Karpas-422 (cell line): ENCODE measurements at places on chromosomes 1 and 21. TPM values are rescaled to one million over a fixed set of nuclear protein-coding genes. Genes with fewer than 3 reads are reported as not detected.

The USH2A gene
- not detected in 2 replicates for total RNA-seq

The SH3D21 gene
- total RNA-seq, result 8.2 and 16.4 TPM in 2 replicates

The PAQR6 gene
- total RNA-seq, result 7.6 and 10.0 TPM in 2 replicates

DNA sequence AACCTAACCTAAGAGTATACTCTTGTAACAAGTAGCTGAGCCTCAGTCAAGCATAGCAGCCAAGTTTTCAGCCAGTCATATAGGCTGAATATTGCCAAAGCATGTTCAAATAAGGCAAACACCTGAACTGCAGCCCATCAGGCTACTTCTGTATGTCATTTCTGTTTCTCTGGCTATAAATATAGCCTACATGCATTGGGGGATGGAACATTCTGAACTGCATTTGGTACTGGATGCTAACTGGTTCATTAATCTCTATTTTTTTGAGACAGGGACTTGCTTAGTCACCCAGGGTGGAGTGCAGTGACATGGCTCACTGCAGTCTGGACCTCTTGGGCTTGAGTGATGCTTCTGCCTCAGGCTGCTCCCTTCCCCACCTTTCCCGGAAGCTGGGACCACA lies 37.3 kb downstream of the MAST2 start:
- peak; percentile 96 for DNase-seq

- DNase-seq, result no peak
Measured at GRCh38 chr1:179177182-179177581, 52.3 kb downstream of the ABL2 start.

GRCh38 chr1:178634445-178634844 lies 90.6 kb upstream of the RALGPS2 start:
- DNase-seq, result no peak

- DNase-seq, result no peak
Measured at GRCh38 chr1:241939798-241940197, 17.8 kb upstream of the BECN2 start.

- no peak for DNase-seq
Measured at GRCh38 chr1:85554630-85555327, 25.8 kb upstream of the CCN1 start.

GRCh38 chr1:51686450-51686849 lies 69.6 kb downstream of the OSBPL9 start:
- peak; percentile 12 for DNase-seq

DNA sequence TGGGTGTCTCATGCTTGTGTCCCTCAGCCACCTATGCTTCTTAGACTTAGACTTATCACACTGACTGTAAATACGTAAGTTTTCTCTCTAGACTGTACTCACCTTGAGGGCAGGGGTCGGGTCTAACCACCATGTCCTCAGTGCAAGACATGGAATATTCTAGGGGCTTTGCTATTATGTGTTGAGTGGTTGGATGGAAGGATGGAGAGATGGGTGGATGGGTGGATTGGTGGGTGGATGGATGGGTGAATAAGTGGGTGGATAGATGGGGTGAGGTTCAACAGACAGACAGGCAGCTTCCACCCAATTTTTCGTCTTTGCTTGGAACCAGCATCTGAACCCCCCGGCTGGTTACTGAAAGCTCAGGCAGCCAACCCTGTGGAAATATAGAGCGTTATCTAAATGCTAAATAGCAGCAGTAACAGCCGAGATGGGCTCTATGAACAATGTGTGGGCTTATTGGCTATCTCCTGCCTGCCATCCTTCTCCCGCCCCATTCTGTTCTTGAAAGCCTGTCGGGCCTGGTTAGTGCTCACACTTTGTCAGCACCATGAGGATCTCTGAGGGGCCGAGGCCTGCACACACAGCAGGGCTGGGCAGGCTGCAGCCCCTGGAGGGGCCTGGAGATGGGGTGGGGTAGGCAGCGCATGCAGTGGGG lies 130.7 kb downstream of the ACTL8 start:
- no peak for DNase-seq
